ENCODE measurements at places on chromosomes 7 and 10.

GRCh38 chr7:8142477-8142876, 119.5 kb downstream of the ICA1 start:
- no peak for DNase-seq

- peak; percentile 89 for DNase-seq
Measured at GRCh38 chr7:98802088-98802780, 67.6 kb downstream of the TMEM130 start.

- DNase-seq = no peak
Measured at GRCh38 chr7:151553356-151553755, 33.7 kb upstream of the RHEB start.

GRCh38 chr10:59829601-59830000, 76.3 kb upstream of the MRLN start:
- no peak for DNase-seq

DNA sequence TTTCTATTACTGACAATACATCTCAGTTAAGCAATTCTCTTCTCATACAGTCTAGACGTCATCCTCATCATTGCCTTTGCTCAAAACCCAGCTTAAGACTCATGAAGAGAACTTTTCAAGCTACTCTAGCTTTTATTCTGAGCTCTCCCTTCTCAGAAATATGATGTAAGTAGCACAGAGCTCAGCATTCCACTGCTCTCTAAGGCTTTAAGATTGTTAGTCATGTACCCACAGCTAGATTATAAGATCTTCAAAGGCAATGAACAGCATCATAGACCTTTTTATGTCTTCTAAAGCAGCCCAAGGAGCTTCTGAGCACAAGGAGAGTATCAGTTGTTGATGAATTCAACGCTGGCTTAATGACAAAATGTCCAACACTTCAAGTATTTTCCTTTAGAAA, 119.3 kb downstream of the NRP1 start:
- no peak for DNase-seq

DNA sequence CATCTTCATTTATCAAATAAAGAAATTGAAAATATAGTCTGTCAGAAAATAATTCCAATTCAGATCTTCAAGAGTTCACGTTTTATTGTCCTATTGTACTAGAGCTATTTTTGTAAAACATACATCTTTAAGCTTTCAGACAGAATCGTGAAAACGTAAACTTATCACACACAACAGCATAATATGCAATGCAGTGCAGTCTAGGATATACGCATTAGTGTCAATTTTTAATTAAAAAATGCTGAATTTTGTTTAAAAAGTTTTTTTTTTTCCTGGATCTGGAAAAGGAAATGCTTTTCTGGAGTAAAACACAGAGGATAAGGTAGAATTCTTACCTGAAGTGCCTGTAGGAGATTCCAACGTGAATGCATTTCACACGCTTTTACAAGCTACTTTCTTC, 458.2 kb upstream of the KLF6 start:
- DNase-seq = no peak

DNA sequence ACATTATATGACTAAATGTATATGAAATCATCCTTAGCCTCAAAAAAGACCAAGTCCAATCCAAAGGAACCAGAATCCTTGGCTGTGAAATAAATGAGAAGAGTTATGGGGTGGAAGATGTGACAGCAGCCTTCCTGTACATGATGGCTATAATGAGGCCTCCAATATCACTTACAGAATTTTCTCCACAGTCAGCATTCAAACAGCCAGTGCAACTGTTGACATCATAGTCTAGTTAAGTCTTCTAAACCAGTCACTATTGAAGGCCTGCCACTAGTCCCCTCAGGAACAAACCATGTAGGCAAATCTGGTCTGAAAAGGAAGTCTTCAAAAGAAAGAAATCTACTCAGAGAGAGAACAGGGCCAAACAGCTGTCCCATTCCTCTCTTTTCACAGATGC, 219.5 kb upstream of the CCDC6 start:
- no peak for DNase-seq

DNA sequence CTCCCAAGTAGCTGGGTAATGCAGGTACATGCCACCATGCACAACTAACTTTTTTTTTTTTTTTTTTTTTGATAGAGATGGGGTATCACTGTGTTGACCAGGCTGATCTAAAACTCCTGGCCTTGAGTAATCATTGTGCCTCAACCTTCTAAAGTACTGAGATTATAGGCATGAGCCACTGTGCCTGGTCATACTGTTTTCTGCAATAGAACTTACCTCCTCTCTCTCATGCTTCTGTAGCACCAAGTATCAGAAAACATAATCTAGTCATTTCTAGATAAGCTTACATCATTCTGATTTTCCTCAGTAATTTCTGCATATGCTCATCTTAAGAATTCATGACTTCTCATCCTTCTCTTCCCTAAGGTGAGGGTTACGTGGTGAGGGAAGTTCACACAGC, 210.0 kb downstream of the IMMP2L start:
- no peak for DNase-seq

GRCh38 chr7:2726316-2727018, 38.5 kb downstream of the AMZ1 start:
- DNase-seq = no peak

GRCh38 chr7:26398756-26399509, 107.3 kb downstream of the SNX10 start:
- peak; percentile 75 for DNase-seq

DNA sequence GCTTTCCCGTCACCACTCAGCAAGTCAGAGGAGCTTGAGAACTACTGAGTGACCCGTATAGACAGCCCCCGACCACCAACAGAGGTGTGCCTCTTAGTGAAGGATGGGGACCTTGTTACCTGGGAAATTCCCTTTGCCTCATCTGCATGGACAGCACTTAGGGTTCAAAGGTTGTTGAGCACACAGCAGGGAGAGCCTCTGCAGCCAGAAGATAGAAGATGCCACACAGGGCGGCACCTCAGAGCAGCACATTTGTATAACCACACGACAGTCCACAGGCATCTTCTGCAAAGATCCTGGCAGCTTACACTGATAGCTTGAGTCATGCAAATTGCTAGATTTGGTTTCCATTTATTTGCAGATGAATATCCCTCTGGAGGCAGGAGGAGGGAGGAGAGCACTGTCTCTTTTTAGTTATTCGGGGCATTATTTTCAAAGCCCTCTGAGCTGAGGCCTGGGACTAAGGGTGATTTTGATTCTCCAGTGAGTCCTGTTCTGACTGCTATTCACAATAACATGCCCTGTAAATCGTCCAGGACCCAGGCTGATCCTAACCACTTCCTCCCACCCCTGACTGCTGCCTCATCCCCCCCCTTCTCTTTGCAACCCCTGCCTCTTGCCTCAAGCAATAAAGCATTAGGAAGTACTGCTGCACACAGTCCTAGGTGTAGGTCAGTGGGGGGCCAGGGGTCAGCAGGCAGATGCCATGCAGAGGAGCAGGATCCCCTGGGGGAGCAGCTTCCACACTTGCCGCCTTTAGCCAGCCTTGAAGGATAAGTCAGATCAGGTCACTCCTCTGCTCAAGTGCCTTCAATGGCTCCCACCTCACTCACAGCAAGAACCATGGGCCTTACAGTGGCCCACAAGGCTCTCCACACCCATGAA, 24.6 kb upstream of the INMT start:
- peak; percentile 67 for DNase-seq

- DNase-seq = no peak
Measured at GRCh38 chr10:30902621-30903396, 128.9 kb downstream of the ZNF438 start.

- DNase-seq = peak; percentile 98
Measured at GRCh38 chr10:31603235-31604087, 284.4 kb downstream of the ZEB1 start.

DNA sequence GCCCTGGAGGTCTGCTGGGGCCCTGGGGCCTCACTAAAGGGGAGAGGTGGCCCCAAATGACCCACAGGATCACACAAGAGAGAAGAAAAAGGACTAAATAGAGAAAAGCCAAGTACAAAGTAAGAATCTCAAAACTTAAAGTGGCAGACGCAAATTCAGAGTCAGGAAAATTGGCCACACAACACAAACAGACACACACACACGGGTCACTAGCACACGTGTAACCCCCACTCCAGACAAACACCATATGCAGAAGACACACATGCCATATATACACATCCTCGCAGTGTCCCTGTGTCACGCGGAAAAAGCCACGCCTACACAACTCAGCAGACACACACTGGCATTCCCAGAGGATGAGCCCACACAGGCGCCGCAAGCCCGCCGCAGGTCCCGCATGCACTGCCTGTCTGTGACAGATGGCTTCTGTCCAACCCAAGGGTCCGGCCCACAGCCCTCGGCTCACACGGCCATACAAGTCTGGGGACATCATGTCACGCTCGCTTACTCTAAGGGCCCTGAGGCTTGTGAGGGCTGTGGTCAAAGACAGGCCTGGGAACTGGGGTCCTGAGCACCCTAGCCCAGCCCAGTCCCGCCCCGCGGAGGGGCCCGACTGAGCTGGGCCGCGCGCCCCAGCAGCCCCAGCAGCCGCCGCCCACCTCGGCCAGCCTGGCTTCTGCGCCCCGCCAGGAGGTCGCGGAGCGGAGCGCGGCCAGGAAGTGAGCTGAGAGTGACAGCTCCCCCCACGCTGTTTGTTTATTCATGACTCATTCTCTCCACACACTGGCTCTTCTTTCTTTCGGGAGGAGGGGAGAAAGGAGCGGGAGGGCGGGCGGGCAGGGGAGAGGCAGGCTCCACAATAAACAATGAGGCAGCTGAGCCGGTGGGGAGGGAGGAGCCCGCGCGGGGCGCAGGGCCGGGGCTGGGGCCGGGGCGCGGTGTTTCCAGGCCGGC, 95.5 kb upstream of the ZMIZ1 start:
- DNase-seq = peak; percentile 97

DNA sequence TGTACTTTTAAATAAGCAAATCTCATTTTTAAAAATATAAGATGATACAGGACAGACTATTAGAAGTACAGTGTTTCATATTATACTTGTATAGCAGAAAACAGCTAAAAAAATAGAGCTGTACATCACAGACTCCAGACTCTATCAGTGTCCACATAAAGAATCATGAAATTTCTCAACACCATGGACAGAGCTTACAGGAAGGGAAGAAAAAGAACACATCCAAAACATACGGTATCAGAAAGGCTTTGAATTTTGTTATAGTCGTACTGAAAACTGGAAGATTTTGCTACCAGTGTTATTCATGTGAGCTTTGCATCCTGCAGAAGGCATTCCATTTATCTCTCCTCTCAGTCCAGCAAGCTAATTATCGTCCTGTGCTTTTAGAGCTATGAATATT, 183.2 kb upstream of the PTPRZ1 start:
- DNase-seq = no peak

DNA sequence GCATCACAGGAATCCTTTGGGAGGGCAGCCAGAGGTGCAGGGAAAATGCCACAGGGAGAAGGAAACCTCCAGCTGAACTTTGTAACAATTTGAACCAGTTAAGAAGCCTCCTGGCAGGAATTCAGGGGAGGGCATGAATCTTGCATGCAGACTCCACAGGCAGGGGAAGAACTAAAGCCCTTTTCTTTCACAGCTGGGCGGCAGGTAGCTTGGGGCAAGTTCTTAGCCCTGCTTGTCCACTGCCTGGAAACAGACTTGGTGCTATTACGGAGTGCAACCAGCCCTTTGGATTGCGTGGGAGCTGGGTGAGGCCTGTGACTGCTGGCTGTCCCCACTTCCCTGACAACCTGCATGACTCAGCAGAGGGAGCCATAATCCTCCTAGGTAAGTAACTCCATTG, 51.7 kb upstream of the ADAM12 start:
- no peak for DNase-seq

- no peak for DNase-seq
Measured at GRCh38 chr7:66257481-66257880, 52.3 kb downstream of the TPST1 start.

GRCh38 chr10:71694567-71694968, 25.0 kb downstream of the C10orf105 start:
- no peak for DNase-seq

DNA sequence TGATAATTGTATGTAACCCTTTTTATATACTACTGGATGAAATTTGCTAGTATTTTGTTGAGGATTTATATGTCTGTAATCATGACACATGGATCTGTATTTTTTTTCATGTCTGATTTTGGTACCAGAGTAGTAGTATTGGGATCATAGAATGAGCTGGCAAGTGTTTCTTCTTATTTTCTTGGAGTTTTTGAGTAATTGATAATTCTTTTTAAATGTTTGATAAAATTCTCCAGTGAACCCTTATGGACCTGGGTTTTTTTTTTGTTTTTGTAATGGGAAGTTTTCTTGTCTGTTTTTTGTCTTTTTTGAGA, 28.4 kb downstream of the ZNF33A start:
- no peak for DNase-seq

All from islet precursor cell (in vitro differentiated cells).